ENCODE measurements at places on chromosomes 3 and 15.

GRCh38 chr3:126104742-126105605 lies 21.1 kb upstream of the SLC41A3 start:
- no peak for DNase-seq

DNA sequence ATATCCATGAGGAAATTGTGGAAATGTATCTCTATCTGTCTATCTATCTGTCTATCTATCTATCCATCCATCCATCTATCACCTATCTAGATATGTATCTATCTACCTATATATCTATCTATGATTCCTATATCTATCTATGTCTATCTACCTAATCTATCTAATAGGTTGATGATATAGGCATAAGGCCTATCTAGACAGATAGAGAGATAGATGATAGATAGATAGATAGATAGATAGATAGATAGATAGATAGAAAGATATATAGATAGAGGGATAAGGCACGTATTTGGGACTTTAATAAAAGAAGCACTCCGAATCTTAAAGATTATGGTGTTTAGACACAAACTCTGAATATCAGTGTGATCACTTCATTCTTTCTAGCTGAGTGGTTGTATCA lies 58.1 kb downstream of the DIPK2A start:
- no peak for DNase-seq

GRCh38 chr15:77476995-77477394 lies 56.3 kb downstream of the HMG20A start:
- no peak for DNase-seq

DNA sequence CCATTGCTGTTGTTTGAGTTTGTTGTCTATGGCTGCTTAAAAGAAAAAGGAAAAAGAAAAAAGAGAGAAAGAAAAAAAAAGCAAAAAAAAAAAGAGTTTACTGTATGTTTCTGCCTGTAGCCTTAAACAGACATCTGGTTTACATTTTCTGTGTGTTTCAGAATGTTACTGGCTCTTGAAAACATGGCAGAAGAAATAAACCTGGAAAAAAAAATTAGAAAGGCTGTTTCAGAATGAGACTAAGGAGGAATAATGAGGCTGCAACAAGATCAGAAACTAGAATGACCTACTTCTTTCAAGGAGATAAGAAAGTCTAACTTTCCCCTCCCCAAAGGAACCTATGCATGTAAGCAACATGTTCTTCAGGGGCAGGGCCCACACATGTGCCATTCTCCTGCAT lies 292.1 kb downstream of the DIPK2A start:
- DNase-seq: no peak

DNA sequence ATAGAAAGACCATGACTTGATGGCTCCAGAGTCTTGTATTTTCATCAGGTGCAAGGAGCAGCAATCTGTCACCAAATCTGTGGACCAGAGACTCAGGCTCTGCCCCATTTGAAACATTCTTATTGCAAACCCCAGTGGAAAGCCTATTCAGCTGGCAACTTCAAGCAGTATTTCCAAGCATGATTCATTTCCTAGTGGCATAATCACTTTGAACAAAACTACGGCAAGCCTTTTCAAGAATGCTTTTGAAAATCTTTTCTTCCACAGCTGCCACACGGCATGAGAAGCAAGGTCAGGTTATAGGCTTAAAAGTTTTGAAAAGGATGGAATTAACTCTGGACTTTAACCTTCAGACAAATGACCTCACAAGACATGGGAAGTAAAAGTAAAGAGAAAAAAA lies 122.0 kb upstream of the BFSP2 start:
- DNase-seq: no peak

DNA sequence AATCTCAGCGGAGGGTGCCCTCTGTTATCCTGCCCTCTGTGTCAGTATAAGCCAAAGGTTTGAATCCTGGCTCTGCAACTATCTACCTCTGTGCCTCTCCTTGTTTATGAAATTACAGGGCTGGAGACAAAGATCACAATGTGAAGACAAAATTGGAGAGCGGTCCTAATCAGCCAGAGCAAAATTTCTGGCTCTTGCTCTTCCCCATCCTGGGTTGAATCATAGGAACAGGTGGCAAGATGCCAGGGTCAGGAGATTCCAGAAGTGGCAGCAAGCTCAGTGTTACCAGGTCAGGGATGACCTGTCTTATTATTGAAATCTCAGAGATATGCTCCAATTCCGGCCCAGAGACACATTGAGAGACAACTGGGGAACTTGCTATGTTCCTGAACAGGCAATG lies 2.3 kb upstream of the CCR2 start:
- no peak for DNase-seq
